ENCODE measurements at places on chromosomes 1 and 21.
A peak's percentile ranks its signal among the peaks of the same experiment; 100 is the strongest.

GRCh38 chr1:41658431-41659158, 174.1 kb upstream of the EDN2 start:
- DNase-seq, result no peak

DNA sequence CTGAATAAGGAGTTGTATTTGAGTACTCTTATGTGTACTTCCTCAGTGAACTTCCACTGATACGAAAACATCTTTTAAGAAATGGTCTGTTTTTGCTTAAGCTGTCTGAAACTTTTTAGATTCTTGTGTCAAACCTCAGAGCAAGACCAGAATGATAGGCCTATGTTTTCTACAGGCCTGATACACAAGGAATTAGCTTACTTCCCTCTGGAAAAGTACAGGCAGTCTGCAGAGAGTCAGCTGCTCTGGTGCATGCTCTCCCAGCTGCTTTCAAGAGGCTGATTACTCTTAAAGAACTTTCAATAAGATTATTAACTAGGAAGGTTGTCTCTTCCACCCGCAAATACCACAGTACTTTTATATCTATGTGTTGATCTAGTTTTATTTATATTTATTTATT, 9.5 kb downstream of the SNX27 start:
- no peak for DNase-seq

DNA sequence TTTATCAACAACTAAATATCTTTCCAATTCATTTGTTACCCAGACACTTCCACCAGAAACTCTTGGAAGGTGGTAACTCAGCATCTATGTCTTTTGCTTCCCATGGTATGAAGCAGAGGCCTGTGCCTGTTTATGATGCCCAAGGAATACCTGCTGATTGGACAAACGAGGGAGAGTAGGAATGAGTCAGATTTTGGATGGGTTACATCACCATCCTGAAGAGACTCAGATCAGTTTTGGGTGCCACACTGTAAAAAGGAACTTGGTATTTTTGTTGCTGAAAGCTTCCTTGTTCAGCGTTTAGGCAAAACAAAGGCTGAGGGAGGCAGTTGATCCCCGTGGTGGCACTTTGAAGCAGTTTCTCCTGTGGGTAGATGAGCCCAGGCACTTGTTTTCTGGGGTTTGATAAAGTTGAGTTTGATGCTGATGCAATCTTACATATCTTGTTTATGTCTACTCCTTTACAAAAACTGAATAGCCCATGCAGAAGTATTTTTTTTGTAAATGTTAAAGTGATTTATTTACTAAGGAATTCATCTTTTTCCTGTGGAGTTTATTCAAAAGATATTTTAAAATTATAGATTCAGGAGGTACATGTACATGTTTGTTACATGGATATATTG, 26.7 kb upstream of the CYP4X1 start:
- no peak for DNase-seq

DNA sequence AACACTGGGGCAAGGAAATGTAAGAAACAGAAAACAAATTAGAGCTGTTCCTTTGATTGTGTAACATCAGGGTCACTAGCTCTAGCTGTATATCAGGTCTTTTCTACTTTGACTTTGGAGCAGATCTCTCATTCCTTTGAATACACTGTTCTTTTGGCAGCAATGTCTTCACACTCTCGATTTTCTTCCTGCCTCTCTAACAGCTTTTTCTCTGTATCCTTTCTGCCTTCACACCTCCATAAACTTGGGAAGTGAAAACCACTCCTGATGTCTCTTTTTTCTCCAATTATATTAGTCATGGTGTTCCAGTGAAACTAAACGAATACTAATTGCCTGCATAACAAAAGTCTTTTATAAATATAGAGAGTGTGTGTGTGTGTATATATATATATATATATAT, 1458.0 kb downstream of the NCAM2 start:
- no peak for DNase-seq

DNA sequence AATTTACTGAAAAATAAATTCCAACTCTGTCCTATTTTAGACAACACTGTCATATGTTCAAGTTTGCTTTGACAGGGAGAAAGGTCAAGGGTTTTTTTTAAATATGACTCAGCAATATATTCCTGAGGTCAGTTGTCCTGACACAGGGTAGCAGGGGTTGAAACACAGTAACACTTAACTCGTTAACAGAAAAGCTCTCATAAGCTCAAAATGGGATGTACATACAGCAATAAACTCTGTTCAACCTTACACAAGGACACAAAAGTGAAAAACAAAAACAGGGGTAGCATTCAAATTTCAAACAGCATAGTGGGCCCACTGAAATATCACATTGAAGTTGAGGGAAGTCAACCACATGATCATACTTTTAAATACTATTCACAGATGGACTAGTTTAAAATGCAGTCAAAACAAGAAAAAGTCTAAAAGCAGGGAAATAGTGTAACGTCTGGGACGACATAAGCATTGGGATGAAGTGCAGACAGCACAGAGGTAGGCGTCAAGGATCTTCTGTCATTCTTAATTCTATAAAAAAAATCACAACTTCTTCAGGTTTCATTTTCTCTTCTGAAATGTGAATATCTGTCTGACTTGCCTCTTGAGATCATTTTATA, 89.9 kb downstream of the SLC44A5 start:
- no peak for DNase-seq

DNA sequence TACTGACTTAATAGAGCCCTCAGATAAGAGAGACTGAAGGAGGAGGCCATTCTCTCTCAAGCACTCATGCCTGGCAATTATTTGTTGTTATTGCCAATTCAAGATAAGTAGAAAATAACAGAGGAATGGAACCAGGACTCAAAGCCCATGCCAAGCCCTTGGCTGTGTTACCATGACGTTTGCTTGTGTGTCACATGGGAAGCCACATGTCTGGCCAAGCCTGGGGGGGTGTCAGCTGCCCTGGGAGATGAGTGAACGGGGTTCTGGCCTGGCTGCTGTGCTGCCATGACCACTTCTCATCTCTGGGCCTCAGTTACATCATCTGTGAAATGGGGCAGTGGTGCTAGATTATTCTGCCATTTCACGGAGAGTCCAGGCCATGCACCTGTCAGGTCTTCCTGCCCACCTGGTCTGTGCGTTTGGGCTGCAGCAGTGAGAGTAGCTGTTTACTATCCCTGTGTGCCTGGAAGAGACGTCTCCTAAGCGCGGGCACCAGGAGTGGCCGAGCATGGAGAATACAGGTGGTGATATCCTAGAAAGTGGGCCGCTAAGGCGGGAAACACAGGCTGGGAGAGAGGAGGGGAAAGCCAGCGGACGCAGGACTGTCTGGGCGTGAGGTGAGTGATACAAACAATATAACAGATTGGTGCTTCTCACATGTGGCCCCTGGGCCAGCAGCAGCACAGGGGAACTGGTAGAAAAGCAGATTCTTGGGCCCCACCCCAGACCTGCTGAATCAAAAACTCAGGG, 67.8 kb downstream of the MAN1C1 start:
- DNase-seq, result no peak

DNA sequence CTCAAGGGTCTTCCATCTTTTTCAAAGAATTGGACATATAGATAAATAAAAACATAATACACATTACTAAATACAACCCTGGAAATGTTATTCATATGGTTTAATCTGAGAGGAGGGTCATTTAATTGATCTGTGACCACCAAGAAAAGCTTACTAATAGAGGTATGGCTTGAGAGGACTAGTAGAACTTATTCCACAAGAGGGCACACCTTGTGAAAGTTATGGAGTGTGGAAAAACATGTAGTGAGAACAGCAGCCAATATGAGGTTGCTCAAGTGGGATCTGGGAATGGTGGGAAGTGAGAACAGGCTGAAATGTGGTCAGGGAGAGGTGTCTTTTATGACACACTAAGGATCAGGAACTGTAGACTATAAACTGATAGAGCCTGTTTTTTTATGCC, 973.5 kb upstream of the B3GALT2 start:
- DNase-seq, result no peak

DNA sequence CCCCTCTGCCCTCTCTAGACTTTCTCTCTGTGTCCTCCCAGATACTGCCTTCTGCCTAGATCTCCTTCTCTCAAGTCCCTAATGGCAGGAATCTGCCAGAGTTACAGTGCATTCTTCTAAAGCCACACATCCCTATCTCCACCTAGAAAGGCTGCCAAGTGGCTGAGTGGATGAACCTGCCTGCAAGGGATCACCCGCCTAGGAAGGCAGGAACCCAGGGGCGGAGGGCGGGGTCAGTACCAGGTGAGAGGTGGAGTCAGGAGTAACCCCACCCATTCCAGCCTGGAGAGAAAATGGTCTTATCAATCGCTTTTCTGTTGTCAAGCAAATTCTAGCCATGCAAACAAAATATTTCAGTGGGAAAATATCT, 60.8 kb downstream of the BCAR3 start:
- DNase-seq, result no peak

DNA sequence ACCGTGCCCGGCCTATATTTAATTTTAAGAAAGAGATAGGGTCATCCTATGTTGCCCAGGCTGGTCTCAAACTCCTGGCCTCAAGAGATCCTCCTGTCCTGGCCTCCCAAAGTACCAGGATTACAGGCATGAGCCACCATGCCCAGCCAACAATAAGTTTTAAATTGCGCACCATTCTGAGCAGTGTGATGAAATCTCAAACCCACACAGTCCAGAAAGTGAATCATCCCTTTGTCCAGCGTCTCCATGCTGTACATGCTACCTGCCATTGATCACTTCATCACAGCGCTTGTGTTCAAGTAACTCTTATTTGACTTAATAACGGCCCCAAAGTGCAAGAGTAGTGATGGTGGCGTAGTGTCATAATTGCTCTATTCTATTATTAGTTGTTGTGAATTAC, 75.4 kb downstream of the APP start:
- no peak for DNase-seq

GRCh38 chr1:170424346-170424745, 107.6 kb upstream of the GORAB start:
- DNase-seq, result no peak

GRCh38 chr1:68706639-68707317, 209.9 kb upstream of the DEPDC1 start:
- no peak for DNase-seq

GRCh38 chr1:155976062-155976912, 2.1 kb downstream of the ARHGEF2 start:
- DNase-seq, result peak; percentile 71

DNA sequence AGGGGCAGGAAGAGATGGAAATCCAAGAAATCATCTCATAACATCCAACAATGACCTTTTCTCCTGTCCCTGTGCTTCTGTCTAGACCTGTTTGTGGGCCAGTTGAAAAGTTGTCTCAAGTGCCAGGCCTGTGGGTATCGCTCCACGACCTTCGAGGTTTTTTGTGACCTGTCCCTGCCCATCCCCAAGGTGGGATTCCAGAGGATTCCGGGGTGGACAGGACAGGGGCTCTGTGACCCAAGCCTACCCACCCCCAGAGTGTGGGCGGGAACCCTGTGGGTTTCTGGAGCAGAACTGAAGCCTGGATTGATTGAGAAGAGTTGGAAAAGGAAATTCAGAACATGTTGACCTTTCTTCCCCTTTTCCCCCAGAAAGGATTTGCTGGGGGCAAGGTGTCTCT, 2.4 kb upstream of the PPOX start:
- no peak for DNase-seq

- DNase-seq, result peak; percentile 37
These were observed 716 bp upstream of the MTARC1 start for GRCh38 chr1:220786057-220786336.

- no peak for DNase-seq
These were observed 273.7 kb upstream of the AJAP1 start for GRCh38 chr1:4380564-4381168.

GRCh38 chr1:176925223-176925622, 239.3 kb downstream of the ASTN1 start:
- DNase-seq, result no peak

GRCh38 chr1:228933753-228934152, 198.5 kb downstream of the RHOU start:
- DNase-seq, result no peak

GRCh38 chr1:167541610-167542009, 12.0 kb downstream of the CREG1 start:
- DNase-seq, result no peak

- DNase-seq, result no peak
These were observed 426.8 kb downstream of the SETD4 start for GRCh38 chr21:35633501-35633900.

DNA sequence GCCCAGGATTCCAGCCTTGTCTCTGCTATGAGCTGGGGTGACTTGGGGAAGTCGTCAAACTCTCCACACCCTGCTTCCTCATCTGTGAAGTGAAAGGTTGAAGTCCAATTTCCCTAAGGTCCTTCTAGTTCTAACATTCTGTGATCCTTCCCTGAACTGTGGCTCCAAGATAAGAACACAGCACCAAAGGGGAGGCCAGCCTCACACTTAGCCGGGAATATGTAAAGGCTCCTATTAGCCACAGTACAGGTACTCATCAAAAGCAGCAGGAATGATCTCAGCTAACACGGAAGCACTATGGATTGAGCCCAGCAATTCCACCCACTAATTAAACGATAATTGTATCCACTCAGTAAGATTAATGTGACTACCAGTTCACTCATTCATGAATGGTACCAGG, 4.0 kb downstream of the SLC30A10 start:
- DNase-seq, result no peak

DNA sequence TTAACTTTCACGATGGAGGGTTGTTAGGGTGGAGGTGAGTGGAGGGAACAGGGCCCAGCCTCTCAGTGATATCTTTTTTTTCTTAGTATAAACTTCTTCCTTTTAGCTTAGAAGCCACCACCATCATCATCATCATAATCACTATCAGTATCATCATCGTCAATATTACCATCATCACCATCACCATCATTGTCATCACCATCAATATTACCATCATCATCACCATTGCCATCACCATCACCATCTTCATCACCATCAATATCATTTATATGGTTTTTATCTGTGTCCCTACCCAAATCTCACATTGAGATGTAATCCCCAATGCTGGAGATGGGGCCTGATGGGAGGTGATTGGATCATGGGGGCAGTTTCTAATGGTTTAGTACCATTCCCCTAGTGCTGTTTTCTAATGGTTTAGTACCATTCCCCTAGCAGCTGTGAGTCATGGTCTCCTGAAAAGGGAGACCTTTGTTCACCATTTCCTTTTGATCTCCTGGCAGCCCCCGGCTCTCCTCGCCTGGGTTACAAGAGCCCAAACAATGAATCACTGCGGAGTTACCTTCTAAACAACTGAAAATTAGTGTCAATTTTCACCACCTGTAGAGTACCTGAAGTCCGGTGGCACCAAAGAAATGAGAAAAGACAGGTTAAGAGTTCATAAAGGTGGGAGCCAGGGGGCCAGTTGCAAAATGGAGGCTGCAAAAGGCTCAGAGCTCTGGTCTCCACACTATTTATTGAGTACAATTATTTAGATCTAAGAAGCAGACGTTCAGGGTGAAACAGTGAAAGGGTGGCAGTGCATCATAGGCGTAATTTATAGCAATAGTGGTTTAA, 3.1 kb upstream of the PLA2G2E start:
- no peak for DNase-seq

- no peak for DNase-seq
These were observed 123.7 kb downstream of the ACTL8 start for GRCh38 chr1:17878837-17879236.

DNA sequence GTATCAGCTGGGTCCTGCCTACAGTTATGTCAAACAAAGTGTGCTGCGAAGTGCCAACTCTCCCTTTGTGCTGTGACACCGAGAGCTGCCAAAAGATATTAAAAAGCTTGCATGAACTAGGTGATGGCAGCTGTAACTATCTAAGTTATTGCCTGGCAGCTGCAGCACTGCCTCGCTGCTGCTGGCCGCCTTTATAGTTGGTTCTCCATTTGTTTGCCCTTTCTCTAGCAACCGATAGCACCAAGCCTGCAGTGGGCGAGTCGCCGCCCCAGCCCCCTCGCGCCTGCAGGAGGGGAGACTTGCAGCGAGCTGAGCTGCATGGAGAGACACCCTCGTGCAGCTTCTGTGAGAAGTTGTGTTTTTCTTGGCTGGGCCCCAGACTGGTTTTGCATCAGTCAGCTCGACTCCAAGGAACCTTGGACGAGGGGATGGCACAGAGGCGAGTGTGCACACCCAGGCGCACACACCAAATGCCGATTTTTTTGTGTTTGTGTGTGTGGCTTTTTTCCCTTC, 330.6 kb downstream of the RPS6KC1 start:
- peak; percentile 79 for DNase-seq
